ENCODE measurements at places on chromosomes 1 and 21.

DNA sequence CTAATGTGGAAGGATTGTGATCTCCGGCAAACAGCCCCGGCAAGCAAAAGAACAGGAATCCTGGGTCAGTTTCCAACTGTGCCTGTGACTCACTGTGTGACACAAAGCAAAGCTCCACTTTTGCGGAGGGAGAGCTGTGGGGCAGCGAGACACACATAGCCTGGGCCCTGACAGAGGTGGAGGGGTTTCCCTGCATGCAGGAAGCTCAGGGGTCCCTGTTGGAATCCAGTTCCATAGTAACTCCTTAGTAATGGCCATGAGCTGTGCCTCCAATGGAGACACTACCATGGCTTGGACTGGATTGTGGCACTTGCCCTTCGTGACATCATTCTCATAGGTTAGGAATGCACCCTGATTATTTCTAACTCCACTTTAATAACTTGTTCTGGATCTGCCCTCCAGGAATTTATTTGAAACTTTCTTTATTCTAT, 47.0 kb upstream of the ATF3 start:
- no peak for DNase-seq

- DNase-seq: peak; percentile 23
Measured at GRCh38 chr1:171801487-171801891, 20.0 kb downstream of the METTL13 start.

DNA sequence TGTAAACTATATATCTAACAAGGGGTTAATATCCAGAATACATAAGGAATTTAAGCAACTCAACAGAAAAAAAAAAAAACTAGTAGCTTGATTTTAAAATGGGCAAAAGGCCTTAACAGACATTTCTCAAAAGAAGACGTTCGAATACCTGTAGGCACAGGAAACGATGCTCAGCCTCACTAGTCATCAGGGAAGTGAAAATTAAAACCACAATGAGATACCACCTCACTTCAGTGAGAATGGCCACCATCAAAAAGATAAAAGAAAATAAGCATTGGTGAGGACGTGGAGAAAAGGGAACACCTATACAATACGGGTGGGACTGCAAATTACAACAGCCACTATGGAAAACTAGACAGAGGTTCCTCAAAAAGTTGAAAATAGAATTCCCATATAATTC, 37.3 kb downstream of the NPHP4 start:
- no peak for DNase-seq

- no peak for DNase-seq
Measured at GRCh38 chr1:7501084-7501491, 270.0 kb upstream of the VAMP3 start.

DNA sequence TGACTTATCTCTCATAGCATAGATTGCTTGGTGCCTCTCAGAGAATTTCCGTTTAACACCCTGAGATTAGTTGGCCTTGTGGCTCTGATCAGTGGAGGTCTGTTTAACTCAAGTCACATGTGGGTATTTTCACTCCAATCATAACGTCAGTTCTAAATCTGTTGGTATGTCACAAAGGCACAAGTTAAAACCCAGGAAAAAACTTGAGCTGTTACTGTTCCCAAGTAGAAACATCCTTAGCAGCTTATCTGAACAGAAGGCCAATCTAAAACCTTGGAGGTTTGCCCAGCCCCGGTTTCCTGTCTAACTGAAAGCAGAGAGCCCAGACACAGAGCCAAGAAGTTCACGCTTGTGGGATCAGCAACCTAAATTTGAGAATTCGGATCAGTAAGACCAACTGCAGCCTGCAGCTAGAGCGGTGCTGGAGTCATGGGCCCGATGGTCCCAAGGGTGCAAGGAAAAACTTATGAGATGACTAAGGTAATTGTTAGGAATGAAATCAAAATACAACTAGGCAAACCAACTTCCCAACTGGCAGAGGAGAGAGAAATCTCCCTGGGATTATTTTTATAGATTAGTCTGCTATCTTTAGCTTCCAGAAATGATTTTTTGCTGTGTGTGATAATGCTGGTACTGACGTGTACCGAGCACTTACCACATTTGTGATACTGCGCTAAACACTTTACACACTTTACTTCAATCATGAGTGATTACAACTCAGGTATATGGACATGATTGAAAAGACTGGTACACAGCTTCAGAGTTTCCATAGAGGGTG, 90.2 kb upstream of the C1orf21 start:
- peak; percentile 44 for DNase-seq

DNA sequence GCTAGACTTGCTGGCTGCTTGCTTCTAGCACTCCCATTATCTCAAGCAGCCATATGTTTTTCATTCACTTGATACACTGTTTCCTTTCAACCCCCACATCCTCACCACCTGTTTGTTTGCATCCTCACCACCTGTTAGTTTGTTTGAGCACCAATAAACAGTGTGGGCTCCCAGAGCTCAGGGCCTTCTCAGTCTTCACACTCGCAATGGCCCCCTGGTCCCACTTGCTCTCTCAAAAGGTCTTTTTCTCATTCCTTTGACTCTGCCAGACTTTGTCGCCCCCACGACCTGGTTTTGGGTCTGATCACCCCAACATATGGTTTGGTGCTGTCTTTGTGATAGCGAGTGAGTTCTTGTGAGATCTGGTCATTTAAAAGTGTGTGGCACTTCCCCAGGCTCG, 6.2 kb upstream of the PADI4 start:
- DNase-seq: no peak

DNA sequence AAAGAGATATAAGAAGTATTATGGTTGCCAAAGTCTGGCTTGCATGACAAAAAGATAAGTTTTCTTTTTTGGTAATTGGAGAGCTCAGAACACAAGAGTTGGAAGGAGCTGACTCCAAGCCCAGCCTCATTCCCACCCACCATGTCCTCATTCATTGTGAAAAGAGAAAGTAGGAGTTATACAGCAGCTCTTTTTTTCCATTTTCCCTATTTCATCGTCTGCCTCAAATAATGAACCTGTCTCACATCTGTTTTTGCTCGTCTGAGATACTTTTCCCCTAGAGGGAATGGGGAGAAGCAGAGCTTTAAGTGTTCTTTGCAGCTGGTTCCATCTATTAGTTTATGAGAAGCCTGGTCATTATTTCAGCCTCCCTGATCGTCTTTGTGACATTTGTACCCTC, 34.7 kb downstream of the AGT start:
- no peak for DNase-seq

- no peak for DNase-seq
Measured at GRCh38 chr1:159940006-159940620, 5.3 kb downstream of the IGSF9 start.

- no peak for DNase-seq
Measured at GRCh38 chr1:30747033-30748008, 10.3 kb downstream of the LAPTM5 start.

- DNase-seq: peak; percentile 69
Measured at GRCh38 chr1:175865041-175865766, 121.8 kb upstream of the TNR start.

GRCh38 chr1:89669441-89669840, 36.5 kb downstream of the LRRC8C start:
- DNase-seq: no peak

All from amygdala (tissue), 56 donors.